ENCODE measurements at places on chromosomes 6 and 20. TPM values are rescaled to one million over a fixed set of nuclear protein-coding genes. Genes with fewer than 3 reads are reported as not detected.
A peak's percentile ranks its signal among the peaks of the same experiment; 100 is the strongest.

The HSPA12B gene
- total RNA-seq: 10.2 TPM

DNA sequence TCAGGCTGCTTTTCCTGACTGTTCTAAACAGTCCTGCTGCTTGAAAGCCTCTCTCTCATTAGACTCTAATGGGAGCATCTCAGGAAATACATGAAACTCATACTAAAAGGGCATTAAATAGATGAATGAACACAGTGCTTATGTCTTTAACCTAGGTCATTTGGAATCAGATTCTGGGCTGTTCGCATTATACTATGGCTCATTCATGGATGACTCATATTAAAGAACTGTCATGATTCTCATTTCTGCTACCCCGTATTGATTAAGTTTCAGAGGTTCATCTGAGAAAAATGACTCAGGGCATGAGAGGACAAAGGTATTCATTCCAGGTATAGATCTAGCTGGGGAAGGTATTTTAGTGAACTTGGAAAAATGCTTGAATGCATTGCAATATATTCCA lies 335.5 kb downstream of the GJA1 start:
- peak; percentile 17 for DNase-seq

DNA sequence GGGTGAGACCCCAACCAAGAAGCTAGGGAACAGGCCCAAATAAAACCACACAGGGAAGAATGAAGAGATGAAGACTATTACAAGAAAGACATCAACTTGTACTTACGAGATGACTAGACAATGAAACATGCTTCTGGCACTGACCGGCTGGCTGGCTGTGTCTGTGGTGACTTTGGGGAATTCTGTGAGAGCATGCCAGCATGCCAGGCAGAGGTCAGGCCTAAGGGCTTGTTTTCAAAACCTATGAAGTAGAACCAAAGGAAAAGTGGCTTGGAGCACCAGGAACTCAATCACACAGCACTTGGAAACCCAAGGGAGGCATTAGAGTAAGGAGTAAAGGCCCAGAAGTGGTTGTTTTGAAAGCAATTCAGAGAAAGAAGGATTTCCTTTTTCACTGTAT lies 28.4 kb upstream of the GSTA3 start:
- no peak for DNase-seq

DNA sequence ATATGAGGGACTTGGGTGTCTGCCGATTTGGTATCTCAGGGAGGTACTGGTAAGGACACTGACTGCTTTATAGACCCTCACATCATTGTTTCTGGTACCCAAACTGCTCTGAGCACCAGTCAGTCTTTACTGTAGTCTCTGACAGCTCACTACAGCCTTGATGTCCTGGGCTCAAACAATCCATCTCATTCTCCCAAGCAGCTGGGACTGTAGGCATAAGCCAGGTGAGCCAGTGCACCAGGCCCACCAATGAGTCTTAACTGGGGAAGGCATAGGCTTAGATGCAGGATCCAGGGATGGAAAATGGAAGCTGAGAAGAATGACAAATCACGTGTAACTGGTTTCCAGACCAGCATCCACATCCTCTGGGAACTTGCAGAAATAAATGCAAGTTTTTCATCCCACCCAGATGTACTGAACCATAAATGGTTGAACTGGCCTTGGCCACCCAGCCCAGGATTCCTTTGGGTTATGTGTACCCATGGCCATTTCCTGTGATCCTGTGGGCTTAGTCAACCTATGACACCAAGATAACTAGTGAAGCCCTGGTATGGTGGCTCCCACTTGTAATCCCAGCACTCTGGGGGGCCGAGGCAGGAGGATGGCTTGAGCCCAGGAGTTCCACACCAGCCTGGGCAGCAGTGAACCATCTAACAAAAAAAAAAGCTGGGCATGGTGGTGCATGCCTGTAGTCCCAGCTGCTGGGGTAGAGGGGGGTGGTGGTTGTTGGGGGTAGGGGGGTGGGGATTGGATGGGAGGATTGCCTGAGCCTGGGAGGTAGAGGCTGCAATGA lies 5.8 kb downstream of the TUBB start:
- DNase-seq: no peak

DNA sequence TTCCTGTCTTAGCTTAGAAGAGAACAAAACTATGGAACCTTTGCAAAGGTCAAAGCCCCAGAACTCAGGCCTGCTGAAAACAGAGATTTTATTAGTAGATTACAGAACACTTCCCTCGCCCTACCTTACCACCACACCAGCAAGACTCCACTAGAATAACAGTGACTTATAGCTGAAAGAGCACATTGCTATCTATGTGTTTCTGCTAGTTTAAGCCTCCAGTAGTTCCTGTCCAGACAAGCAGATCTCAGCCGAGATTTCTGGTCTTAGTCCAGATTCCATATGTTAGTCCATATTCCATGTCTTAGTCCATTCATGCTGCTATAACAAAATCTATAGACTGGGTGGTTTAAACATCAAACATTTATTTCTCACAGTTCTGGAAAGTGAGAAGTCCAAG lies 412.3 kb upstream of the ID4 start:
- no peak for DNase-seq

DNA sequence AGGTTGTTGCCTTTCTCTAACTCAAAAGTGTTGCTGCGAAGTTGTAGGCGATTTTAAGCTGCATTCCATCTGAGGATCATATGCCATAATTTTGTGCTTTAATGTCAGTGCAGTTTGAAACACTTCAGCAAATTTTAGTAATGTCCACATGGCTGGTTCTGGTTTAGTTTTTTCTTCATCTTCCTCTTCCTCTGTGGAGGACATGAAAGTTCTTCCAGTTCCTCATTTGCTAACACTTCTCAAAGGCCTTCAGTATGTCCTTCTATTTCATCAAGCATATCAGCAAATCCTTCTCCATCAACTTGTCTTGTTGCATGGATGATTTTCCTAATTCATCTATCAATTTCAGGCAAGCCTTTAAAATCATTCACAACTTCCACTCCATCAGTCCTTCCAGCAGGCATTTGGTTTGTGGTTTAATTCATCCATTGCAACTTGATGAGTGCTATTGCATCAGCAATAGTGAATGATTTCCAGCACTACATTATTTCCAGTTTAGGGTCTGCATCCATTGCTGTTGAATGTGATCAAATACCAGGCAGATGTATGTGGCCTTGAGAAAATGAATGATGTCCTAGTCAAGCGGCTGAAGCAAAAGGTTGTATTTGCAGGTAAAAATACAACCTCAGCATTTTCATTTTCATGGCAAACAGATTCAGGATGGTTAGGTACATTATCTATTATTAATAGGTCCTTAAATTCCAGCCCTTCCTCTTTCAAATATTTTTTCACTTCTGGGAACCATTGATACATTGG lies 20.2 kb downstream of the SHLD1 start:
- DNase-seq: no peak

- no peak for DNase-seq
These were observed 41.7 kb downstream of the SLC23A2 start for GRCh38 chr20:4959592-4959991.

The LKAAEAR1 gene
- total RNA-seq: 0.13 TPM

DNA sequence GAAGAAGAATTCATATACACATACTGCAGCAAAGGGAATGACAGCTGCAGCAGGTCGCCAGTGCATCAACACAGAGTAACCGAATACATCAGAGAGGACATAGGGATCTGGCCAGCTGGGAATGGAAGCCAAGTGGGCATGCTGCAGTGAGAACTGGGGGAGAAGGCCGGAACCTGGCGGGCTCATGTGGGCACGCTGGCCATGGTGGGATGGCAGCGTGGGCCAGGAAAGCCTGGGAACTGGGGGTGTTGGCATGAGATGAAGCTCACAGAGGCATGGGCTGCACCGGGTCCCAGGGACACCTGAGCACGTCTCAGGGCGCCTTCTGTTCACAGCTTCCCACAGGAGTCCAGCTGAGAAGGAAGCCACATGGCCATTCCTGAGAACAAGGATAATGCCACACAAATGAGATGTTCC lies 139.5 kb upstream of the AGPAT4 start:
- no peak for DNase-seq

GRCh38 chr20:36391456-36391855 lies 85.3 kb downstream of the DLGAP4 start:
- peak; percentile 39 for DNase-seq

- DNase-seq: no peak
These were observed 719 bp upstream of the EDN1 start for GRCh38 chr6:12289365-12289919.

DNA sequence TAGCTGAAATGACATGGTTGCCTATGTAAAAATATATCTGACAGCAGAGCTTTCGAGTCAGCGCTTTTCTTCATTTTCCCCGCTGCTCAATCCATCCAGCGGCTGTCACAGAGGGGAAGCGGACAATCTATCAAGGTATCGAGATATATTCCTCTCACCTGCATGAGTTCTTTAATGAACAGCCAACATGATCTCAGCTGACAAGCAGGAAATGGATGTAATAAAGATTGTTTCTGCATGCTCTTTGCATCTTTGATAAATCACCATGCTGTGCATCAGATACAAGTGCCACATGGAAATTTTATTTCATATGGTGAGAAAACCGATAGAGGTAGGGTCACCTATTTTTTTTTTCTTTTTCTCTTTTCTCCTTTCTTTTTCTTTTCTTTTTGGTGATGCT lies 602.3 kb upstream of the MMS22L start:
- no peak for DNase-seq

The LHFPL5 gene
- not detected for total RNA-seq

The CCN6 gene
- total RNA-seq: not detected

- no peak for DNase-seq
These were observed 195.8 kb downstream of the SYNDIG1 start for GRCh38 chr20:24665196-24665595.

DNA sequence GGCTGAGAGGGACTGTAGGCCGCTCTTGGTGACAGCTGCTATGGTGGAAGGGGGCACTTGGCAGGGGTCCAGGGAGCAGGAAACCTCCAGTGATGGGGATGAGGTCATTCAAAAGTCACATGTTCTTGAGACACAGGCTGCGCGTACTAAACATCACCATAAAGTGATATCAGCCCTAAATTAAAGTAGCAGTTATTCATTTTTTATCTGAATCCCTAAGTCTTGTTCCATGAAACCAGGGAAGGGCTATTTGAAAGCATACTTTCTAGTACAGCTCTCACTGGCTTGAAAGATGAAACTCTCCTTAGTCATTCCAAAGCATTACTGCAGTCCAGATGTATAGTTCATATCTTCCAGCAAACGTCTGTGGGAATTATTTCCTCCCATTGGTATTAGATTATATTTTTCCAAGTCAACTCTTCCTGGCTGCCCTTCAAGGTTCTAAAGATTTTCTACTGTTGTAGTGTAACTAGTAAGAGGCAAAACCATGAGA lies 373.1 kb downstream of the CD109 start:
- no peak for DNase-seq

GRCh38 chr20:35443003-35443402 lies 5.0 kb upstream of the GDF5 start:
- no peak for DNase-seq

The ALDH5A1 gene
- 2.7 TPM for total RNA-seq

The MICB gene
- 8.3 TPM for total RNA-seq

DNA sequence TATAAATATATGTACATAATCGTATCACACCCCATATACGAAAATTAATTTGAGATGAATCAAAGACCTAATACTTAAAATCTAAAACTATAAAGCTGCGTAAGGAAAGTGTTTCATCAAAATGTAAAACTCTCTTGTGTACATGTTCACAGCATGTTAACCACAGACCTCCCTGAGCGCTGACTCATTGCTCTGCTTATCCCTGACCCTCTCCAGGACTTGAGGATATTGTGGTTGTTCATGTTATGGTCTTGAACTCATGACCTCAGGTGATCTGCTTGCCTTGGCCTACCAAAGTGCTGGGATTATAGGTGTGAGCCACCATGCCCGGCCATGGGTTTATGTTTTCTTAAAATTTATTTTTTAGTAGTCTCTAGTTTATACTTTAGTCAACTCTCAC lies 14.2 kb downstream of the FAM83B start:
- no peak for DNase-seq

The HLA-DRA gene
- under 0.01 TPM for total RNA-seq

GRCh38 chr6:47187893-47188587 lies 121.7 kb downstream of the TNFRSF21 start:
- DNase-seq: no peak

DNA sequence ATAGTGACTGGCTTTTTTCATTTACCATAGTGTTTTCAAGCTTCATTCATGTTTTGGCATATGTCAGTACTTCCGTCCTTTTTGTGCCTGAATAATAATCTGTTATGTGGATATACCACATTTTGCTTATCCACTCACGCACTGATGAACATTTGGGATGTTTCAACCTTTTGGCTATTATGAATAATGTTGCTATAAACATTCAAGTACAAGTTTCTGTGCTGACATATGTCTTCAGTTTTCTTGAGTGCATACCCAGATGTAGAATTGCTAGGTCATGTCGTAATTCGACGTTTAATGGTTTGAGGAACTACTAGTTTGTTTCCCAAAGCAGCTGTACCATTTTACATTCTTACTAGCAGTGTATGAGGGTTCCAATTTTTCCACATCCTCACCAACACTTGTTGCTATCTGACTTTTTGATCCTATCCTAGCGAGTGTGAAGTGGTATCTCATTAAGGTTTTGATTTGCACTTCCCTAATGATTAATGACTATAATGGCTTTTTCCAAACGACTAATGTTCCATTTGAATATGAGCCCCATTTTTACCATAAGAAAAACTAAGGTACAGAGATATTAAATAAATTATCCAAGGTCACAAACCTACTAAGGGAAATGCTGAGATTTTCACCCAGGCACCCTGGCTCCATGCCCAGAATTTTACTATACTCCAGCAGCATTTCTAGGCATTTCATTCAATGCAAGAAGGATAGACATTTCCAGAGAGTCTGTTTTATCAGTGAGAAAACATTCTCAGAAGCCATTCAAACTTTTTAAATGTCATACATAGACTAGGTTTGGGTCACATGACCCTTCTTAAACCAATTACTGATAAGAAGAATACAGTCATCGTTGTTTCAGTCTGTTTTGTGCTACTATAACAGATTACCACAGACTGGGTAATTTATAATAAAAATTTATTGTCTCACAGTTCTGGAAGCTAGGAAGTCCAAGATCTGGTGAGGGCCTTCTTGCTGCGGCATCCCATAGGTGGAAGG lies 71.1 kb upstream of the RUNX2 start:
- no peak for DNase-seq

The GTSF1L gene
- total RNA-seq: not detected

GRCh38 chr6:147942363-147942762 lies 400.3 kb upstream of the SASH1 start:
- DNase-seq: no peak

GRCh38 chr6:146594495-146594894 lies 4.3 kb upstream of the ADGB start:
- no peak for DNase-seq

The RSPH4A gene
- 0.89 TPM for total RNA-seq
